Posterior cingulate gyrus (tissue), 11 donors: ENCODE measurements at places on chromosomes 13 and 19.

DNA sequence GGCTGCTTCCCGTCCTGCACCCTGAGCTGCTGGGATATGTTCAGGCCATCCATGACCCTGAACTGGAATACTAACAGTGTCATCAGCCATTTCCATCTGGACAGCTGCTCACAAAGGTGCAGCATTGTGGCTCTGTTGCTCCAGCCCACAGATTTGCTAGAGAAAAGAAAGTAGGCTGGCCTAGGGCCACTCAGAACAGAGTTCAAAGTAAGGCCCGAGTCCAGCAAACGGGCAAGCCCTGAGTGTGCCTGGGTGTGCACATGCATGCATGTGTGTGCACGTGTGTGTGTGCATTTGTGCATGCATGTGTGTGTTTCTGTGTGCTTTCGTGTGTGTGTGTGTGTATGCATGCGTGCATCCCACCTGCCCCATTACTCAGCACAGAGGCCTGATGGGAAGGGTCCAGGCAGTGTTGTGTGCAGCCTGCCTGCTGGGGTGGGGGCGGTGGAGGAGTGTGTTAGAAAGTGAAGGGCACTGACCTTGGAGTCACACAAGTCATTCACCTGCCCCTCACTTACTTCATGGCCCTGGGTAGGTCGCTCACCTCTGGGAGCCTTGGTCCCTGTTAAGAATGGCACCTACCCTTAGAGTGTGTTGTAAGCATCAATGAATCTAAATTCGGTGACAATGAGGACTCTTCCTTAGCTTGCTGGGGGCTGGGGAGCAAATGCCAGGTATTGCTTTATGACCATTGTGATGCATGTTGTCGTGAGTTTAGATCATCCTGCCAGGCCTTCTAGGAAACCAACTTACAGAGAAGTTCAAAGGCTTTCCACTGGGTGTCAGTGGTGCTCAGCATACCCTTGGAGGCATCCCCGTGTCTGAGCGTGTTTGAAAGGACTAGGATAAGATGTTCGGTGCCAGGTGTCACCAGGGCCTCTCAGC, 53.2 kb downstream of the GPR12 start:
- peak; percentile 49 for DNase-seq

GRCh38 chr19:15587663-15588062, 27.4 kb upstream of the CYP4F8 start:
- no peak for DNase-seq

GRCh38 chr13:40777166-40777808, 6.3 kb upstream of the MRPS31 start:
- no peak for DNase-seq

GRCh38 chr13:111225810-111226546, 94.5 kb upstream of the TEX29 start:
- DNase-seq, result no peak

DNA sequence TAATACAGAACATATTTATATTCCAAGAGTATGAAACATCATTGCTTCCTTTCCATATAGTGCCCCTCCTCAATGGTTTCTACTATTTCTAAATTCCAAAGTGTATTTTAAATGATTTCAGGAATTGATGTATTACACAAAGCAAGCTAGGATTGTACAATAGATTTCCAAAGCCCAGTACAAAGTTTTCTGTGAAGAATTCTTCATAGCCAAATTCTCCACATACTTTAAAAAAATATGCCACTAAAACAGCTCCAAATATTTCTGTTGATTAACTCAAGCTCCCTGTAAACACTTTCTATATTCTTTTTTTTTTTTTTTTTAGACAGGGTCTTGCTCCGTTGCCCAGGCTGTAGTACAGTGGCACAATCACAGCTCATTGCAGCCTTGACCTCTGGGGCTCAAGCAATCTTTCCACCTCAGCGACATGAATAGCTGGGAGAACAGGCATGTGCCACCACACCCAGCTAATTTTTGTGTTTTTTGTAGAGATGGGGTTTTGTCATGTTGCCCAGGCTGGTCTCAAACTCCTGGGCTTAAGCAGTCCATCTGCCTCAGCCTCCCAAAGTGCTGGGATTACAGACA, 50.6 kb downstream of the ELF1 start:
- DNase-seq, result no peak

- DNase-seq, result no peak
These were observed 61.1 kb downstream of the GPC5 start for GRCh38 chr13:91459485-91459884.

DNA sequence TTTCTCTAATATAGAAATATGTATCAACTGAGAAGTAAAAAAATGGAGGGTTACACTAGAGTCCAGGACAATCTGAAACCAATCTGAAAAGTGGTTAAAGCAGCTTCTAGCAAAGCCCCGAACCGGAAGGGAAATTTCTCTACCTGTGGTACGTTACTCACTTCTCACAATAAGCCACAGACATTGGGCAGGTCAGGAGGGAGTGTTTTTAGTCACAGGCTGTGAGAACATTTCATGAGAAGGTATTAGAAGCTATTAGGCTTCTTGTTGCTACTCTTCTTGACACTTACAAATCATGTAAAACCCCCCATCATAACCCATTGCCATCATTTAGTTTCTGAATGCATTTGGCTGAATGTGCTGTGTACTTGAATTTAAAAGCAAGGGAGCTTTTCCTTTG, 120.9 kb downstream of the NUFIP1 start:
- no peak for DNase-seq

DNA sequence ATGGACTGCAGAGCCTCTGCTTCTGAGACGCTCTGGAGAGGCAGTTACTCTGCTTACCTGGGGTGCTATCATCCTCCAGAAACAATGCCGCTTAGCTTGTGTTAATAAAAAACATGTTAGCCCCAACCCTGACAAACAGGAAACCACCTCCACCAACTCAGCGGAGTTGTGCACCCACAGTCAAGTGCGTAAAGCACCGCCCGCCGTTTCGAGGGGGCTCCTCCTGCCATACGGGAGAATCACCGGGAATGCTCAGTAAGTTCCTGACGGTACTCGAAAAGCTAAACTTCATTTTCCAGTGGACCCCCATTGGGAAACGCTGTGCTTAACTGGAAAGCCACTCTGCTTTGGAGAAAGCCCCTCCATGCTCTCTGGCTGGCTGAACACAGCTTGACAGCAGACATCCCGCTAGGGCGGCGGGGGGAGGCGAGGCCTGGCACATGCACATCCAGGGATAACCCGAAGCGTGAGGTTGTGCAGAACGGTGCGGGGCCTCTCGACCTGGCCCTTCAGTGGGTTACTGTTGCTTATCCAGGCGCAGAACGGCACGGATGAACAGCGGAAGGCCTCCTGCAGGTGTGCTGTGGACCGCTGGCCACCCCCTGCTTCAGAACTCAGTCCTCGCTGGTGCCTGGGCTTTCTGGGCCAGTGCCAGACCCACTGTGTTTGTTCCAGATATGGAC, 17.1 kb downstream of the GAS6 start:
- no peak for DNase-seq

DNA sequence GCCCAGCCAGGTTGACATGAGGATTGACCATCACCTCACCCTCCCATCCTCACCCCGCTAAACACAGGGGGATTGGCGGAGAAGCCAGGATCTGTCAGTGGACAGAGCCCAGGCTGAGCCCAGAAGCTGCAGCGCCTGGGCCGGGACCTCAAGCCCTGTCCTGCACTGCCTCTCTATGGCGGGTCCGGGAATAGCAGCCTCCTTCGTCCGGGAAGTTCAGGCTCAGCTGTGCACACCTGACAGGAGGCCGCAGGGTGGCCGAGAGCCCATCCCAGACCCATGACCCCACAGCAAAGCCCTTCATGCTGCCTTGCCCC, 67.8 kb downstream of the SPACA7 start:
- peak; percentile 46 for DNase-seq

GRCh38 chr19:2282062-2282861, at the start of gene PEAK3:
Gene PEAK3 (minus strand): TSS chr19:2282175. CDS start chr19:2280931, 1,244 bp downstream.
- DNase-seq, result no peak

DNA sequence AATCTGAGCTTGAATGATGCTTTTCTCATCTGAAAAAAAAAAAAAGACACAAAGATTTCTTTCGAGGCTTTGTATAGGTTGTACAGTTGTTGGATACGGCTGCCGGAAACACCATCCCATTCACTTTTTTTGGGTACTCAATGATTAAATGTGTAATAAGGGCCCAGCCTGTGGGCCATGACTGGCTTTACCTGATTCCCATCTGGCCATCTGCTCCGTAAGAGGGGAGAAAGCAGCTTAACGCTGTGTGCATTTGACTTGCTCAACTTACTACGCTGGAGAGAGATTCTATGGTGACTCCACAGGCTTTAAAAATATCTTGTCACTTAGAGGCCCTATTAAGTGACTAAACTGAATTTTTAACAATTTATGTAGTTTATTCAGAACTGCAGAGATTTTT, 731 bp downstream of the ZNF558 start:
- DNase-seq, result no peak

GRCh38 chr19:13209484-13210338, 59.5 kb downstream of the IER2 start:
- no peak for DNase-seq

DNA sequence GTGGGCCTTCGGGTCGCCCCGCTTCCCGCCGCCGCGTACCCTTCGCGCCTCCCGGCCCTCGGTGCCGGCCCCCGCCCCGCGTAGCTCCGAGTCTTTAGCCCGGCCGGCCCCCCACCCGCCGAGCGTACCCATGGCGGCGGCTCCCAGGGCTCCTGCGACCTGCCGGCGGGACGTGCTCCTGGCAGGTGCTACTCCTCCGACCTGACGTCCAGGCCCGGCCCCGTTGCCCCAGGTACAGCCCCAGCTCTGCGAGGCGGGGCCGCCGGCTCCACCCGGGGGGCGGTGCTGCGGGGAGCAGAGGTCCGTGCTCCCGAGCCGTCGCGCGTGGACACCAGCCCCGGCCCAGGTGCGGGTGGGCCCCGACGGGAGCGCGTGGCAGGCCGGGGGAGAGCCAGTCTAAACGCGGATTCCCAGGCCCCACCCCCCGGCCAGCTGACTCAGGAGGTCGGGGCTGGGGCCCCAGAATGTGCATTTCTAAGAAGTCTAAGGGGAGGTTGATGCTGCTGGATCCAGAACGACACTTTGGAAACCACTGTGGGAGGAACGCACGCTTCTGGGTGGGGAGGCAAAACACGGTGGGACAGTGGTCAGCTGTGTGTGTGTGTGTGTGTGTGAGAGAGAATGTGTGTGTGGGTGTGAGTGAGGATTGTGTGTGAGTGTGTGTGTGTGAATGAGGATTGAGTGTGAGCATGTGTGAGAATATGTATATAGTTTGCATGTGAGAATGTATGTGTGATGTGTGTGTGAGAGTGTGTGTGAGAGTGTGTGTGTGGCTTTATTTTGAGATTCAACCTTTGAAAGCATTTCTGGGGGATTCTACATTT, at the start of gene SLC15A1:
Gene SLC15A1 (minus strand): TSS at position 206 of the 824 bp plus-strand sequence. CDS start 74 bp downstream, at position 132.
- no peak for DNase-seq

DNA sequence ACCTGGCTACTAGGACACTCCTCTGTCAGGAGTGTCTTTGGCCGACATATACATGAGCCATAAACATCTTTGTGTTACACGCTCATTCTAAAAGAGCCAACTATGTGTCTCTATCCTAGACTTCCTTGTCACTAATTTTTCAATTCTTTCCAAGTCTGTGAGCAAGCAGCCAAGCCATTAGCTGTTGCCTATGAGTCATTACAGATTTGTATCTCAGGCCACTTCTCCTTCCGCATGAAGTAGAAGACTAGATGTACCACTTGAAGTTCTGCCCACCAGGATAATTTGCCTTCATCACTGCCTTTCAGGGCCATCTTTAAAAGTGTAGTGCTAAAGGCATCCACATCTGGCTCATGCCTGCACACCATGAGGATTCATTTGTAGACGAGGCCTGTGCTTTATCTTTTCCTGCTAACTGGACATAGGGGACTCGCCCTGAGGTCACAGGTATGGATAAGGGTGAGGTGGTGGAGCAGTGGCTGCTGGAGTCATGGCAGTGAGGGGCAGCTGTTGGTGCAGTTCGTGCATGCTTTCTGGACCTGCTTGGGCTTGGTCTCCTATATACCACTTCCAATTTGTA, 126.1 kb upstream of the KL start:
- no peak for DNase-seq

- no peak for DNase-seq
These were observed 273.5 kb downstream of the FGF14 start for GRCh38 chr13:102128216-102128810.

DNA sequence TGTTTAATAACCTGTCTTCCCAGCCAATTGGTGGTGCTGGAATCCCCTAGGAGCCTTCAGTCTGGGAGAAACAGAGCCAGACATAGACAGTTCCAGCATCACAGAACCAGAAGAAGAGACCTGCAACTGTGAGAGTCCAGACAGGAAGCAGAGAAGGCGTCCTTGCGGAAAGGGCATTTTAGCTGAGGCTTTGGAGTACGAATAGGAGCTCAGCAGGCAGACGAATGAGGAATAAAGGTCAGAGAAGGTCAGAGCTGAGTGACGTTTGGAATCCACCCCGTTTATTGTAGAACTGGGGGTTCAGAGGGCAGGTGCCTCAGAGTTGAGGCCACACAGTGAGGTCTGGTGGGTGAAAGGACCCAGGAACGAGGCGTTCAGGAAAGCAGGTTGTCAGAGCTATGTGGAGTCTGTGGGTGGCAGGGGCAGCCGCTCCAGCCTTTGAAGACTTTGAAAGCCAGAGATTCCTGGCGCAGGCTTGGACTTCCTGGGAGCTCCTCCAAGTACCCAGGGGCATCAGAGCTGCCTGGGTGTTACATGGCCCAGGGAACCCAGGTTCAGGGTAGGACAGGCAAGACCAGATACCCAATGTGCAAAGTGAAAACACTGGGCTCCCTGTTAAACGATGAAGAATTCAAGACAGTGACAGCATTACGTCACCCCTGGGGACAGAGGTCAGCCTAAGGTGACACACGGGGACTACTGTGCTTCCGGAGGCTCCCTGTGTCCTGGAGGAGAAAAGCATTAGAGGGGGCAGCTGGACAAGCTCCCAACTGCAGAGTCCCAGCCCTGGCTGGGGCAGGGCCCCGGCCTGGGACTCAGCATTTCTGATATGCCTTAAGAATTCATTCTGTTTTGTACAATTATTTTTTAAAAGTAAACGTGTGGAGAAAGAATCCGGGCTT, 5.5 kb downstream of the ARRDC2 start:
- DNase-seq, result no peak

DNA sequence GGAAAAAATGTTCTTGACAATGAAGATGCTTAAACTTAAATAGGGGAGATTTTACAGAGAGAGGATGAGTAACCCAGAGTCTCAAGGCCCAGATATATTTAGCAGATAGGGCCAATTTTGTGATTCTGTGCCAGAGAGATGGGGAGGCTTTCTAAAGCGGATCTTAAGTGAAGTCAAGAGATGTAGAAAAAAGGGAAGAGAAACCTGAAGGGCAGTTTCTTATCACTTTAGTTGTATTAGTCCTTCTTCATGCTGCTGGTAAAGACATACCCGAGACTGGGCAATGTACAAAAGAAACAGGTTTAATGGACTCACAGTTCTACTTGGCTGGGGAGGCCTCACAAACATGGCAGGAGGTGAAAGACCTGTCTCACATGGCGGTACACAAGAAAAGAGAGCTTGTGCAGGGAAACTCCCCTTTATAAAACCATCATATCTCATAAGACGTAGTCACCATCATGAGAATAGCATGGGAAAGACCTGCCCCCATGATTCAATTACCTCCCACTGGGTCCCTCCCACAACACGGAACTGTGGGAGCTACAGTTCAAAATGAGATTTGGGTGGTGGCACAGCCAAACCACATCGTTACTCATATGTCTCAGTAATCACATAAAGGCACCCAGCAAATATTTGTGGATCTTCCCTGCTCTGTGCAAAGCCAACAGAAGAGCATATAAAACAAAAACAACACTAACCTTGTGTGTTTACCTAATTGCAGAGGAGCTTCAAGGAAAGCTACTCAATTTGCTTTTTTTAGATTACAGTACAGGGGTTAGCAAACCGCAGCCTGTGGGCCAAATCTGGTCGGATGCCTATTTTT, 102.6 kb upstream of the MYCBP2 start:
- DNase-seq, result no peak

GRCh38 chr13:27825072-27825471, 32.8 kb downstream of the GSX1 start:
- DNase-seq, result no peak
